ENCODE measurements at places on chromosomes 5 and 9.
A peak's percentile ranks its signal among the peaks of the same experiment; 100 is the strongest.

DNA sequence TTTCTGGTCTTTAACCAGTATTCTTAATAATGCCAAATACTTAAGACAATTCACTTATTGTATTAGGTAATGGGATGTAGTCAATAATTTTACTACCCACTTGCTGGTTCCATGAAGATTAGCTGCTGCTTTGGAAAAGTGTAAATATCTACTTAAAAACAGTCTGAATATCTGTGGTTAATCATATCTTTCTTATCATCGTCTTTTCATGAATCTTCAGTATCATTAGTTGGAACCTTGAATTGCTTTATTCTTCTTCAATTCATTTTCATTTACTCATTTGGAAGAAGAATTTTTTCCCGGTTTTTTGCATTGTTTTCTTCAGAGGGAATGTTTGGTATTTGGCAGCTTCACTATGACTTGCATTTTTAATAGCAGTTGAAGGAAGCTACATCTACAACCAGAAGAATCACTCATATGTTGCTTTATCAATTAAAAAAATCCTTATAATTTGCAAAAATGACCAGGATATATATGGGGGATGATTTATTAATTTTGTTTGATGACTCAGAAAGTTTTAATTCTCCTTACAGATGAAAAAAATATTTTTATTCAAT lies 1398.3 kb upstream of the CDH6 start:
- no peak for DNase-seq

DNA sequence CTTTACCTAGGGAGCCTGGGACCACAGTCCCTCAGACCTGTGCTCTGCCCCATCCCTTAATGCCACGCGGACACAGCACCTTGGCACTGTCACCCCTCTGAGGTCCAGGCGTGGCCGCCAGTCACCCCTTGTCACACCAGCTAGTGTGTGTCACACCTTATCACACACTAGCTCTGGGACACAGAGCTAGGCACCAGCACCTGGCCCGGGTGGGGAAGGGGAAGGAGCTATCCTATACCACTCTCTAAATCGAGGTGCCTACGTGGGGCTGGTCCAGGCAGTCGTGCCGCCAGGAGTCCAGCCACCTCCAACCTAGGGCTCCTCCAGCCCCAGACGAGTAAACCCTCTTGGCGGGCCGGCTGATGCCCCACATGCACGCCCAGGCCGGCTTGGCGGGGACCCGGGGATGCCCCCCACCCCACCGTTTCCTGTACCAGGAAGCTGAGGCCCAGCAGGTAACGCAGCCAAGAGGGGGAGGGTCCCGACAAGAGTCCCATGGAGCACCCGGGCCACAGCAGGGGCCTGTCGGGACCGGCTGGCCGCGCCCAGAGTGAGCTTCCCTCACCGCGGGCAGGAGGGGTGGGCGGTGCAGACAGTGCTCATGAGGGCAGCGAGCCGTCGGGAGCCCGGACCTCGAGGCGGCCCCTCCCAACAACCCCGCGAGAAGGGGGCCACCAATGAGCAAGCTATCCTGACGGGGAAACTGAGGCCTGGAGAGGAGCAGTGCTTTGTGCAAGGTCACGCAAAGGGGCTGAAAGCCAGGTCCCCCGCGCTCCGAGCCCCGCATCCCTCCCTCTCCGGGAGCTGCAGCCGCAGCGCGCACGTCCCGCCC lies 550 bp downstream of the CORO2A start:
- no peak for DNase-seq

GRCh38 chr9:133333011-133333410 lies 3.0 kb downstream of the SURF6 start:
- DNase-seq = no peak

- no peak for DNase-seq
These were observed 33.0 kb upstream of the ANGPTL2 start for GRCh38 chr9:127155314-127155960.

- DNase-seq = peak; percentile 25
These were observed 410.5 kb downstream of the TMEM38B start for GRCh38 chr9:106104887-106105286.

- no peak for DNase-seq
These were observed 535.9 kb downstream of the DNAH5 start for GRCh38 chr5:13408616-13409015.

- no peak for DNase-seq
These were observed 68.2 kb downstream of the MVB12B start for GRCh38 chr9:126394802-126395201.

GRCh38 chr5:141879426-141879759 lies 1.2 kb upstream of the PCDH1 start:
- DNase-seq = no peak

DNA sequence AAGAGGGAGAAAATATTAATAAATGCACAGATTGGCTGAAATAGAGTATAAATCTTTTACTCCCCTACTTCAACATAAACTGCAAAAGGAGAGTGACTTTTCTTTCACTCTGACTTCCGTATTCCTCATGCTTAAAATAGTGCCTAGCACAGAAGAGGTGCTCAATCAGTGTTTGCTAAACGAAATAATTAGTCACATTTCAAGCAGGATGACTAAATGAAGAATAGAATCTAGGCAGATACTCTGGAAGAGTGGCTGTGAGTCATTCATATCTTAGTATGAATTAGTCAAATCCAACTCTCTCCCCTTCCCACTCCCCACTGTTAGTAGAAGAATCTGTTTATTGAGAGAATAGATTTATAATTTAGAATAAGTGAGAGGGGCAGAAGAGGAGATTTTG lies 4.8 kb downstream of the CD274 start:
- DNase-seq = no peak

DNA sequence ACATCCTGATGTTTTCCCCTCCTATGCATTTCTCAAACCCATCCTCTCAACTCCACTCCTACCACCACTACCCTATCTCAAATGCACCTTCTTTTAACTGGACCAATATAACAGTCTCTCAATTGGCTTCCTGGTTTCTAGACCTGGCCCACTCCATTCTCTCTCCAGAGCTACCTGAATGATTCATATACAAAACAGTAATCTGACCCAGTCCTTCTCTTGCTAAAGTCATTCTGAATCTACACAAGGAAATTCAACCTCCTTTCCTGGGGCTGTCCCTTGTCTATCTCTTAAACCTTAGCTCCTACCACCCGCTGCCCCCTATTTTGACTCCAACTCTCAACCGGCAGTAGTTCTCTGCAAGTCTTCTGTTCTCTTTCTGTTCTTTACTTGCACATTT lies 97.2 kb downstream of the PCSK1 start:
- DNase-seq = no peak

- DNase-seq = peak; percentile 47
These were observed 384.8 kb upstream of the PCSK5 start for GRCh38 chr9:75505654-75506053.

DNA sequence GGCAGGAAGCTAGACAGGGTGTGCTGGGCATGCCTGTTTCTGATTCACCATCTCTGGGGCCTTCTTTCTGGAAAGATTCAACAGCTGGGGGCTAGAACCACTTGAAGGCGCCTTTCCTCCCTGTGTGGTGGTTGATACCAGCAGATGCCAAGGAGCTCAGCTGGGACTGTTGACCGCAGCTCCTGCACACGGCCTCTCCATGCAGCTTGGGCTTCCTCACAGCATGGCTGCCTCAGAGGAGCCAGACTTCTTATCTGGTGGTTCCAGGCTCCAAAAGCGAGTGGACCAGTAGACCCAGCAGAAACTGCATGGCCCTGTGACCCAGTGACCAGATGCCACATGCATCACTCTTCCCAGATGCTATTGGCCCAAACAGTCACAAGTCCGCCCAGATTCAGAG lies 74.7 kb upstream of the COL5A1 start:
- no peak for DNase-seq

DNA sequence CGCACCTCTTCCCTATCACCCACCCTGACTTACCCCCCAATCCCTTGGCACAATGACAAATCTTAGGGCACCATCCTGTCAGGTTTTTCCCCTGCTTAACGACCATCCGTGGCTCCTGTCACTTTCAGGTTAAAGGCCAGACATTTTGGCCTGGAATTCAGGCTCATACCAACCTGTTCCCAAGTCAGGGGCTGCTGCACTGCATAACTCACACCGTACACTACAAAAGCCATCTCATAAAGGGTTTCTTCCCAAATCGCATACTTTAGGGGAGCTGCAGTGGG lies 7.5 kb upstream of the AKNA start:
- no peak for DNase-seq

DNA sequence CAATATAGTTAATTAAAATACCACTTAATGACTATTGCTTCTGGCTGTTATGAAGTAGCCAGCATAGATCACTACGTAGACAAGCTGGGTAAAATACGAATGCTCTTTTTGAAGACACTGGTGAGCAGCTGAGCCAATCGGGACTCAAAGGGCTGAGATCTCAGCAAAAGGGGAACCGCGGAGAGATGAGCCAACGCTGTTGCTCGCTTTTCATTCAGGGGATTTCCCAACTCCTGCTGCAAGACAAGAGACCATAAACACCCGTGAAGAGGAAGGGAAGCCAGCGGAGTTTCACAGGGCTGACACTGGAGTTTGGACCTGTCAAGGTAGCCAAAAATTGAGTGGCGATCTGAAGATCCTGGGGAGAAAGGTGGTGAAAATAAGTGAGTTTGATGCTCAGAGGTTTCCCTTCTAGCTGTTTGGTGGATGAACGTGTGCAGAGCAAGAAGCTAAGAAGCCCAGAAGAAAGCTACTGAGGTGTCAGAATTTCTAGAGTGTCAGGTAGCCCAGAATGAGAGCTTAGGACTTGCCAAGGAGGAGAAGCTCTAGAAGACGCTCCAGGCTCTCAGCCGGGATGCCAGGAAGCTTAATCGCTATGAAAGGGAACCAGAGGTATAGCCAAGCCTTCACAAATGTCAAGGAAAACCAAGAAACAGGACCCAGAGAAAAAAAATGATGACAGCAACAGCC lies 79.6 kb upstream of the RNU6ATAC start:
- DNase-seq = peak; percentile 67

DNA sequence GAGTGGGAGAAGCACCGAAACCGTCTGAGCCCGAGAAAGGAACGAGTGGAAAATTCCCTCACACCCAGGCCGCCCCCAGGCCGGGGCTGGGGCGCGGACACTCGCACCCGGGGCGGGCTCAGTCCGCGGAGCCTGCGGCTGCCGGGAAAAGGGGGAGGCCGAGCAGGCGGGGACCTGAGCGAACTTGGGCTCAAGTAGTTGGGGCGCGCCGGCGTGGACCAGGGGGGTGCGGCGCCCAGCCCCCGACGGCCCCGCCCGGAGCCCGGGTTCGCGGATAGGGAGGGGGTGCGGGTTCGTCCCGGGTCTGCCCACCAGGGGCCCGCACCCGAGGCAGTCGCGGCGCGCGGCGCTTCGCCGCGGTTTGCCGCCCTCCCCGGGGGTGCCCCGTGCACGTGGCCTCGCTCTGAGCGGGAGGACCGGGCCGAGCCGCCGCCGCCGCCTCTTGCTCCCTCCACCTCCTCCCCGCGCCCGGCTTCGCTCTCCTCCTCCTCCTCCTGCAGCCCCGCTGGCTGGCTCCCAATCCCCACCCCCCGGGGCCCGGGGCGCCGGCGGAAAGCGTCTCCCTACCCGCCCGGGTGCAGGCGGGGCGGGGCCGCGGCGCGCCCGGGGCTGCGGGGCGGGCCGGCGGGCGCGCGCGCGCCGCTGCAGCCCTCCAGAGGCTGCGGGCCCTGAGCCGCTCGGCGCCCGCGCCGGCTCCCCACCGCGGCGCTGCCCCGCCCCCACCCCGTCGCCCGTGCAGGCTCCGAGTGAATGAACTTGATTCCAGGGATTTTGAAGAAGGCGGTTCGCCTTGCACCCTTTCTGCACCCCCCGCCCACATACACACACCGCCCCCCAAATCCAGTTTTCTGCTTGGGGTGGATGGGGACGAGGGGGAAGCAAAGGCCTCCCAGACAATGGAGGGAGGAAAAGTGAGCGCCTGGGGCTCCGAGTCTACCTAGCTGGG lies 1.3 kb upstream of the NFIB start:
- DNase-seq = no peak

- no peak for DNase-seq
These were observed 754 bp downstream of the GFPT2 start for GRCh38 chr5:180352116-180353047.

GRCh38 chr5:154723740-154724505 lies 31.3 kb upstream of the LARP1 start:
- DNase-seq = no peak

- no peak for DNase-seq
These were observed 398.9 kb upstream of the WWC1 start for GRCh38 chr5:167892352-167893115.

DNA sequence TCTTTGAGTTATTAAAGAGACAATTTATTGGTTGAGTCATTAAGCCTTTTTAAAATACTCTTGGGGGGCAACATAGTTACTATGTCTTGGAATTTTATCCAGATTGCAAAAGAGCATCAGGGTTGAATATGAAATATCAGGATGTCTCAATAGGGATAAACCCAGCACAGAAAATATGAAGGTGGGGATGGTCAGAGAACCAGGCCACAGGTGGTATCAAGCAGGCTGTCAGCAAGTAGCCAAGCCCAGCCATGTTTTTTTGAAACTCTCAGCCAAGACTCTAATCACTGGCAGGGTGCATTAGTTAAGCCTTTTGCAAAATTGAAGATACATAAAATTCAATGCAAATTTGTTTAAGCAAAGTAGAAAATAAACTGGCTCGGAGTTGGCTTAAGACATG lies 468.9 kb downstream of the DTWD2 start:
- DNase-seq = no peak

- DNase-seq = no peak
These were observed 59.5 kb downstream of the ERMP1 start for GRCh38 chr9:5773324-5773999.

- no peak for DNase-seq
These were observed 5.4 kb upstream of the GLT6D1 start for GRCh38 chr9:135644631-135645218.

- no peak for DNase-seq
These were observed 29.4 kb upstream of the MAN2A1 start for GRCh38 chr5:109660301-109660700.

GRCh38 chr9:98986866-98987651 lies 43.4 kb downstream of the COL15A1 start:
- DNase-seq = no peak

DNA sequence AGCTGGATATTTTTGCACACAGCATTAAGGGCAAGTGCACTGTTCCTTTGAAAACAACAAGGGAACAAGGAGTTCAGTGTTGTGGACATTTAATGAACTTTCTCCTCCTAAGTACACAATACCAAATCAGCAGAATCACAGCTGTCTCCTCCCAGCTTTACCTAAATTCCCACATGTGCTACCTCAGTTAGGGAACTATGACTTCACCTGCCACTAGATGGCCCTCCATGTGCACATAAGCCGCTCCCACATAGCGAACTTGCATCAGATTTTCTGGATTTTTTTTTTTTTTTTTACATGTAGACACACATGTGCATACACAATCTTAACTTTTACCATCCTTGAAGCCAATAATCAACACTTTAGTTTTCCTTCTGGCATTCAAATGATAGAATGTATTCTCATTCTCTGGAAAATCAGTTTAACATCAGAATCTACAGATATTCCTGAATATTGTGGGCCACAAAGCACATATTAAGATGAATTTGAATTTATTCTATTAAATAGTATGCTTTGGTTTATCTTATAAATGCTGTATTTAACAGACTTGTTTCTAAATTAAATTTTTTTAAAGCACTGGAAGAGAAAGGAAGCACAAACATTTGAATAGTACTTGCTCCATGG lies 123.6 kb downstream of the PALM2AKAP2 start:
- DNase-seq = peak; percentile 70

Measured in Kasumi-1 (cell line).